ENCODE measurements at places on chromosomes 13 and 19.

- DNase-seq, result no peak
Observed at GRCh38 chr13:53010374-53011105, 18.1 kb upstream of the OLFM4 start.

- DNase-seq, result no peak
Observed at GRCh38 chr13:59444210-59444857, 719.4 kb downstream of the DIAPH3 start.

DNA sequence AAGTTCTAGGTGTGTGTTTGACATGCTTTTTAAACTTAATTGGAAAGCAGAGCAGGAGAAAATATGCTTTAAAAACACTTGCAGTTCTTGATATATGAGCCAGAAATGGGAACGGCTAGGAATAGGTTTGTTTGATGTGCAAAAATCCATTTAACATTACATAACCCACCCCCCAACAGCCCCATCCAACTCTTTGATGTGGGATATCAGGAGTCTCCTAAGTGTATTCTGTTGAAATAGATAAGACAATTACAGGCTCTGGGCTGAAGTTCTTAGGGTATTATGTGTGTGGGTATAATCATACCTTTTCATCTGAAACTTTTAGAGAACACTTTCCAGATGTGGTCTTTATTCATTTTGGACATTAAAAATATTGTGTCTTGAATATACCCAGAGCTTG is 240.4 kb upstream of the CSNK1A1L start:
- no peak for DNase-seq

DNA sequence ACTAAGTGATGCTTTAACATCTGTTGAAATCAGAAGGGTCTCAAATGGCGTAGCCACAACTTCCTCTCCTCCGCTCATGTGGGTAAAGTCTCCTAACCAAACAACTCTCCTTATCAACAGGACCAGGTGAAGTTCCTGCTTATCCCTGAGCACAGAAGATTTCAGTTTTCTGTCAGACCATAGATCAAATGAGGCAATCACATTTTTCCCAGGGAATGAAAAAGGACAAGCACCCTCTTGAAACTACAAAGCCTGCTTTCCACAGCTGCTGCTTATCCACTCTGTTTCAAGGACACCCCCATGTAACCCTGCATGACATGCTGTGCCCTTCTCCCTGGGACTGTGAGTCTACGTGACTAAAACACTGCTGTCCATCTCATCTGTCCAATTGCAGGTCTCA is 788.3 kb upstream of the SLITRK5 start:
- DNase-seq, result no peak

- DNase-seq, result no peak
Observed at GRCh38 chr13:28494778-28495537, at the start of gene FLT1. Gene FLT1, minus strand, starts transcription at chr13:28495128. Its CDS starts 285 bp downstream, at chr13:28494843.

GRCh38 chr13:114339857-114340534 is 25.7 kb downstream of the CHAMP1 start:
- DNase-seq, result peak; percentile 65

- DNase-seq, result no peak
Observed at GRCh38 chr19:46481947-46482346, 10.6 kb upstream of the PNMA8A start.

- DNase-seq, result no peak
Observed at GRCh38 chr13:39536906-39537305, 66.1 kb downstream of the LHFPL6 start.

- no peak for DNase-seq
Observed at GRCh38 chr13:87554045-87554444, 117.1 kb upstream of the SLITRK5 start.

- DNase-seq, result no peak
Observed at GRCh38 chr19:11507370-11508078, 1.9 kb upstream of the ZNF653 start.

DNA sequence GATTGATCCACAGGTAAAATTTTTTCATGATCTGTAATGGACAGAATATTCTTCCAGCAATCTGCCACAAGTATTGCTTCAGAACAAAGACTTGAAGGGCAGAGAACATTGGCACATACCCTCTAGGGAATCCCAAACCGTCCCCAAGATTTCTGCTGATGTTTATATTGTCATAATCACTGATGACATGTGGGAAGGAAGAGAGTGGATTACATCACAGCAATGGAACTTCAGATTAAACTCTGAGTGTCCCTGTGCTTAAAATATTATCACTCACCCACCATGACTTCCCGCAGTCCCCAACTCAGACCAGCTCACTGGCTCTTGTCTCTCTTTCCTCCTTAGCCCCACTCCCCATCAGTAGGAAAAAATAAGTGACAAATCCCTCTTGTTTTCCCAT is 8.5 kb upstream of the TPT1 start:
- DNase-seq, result no peak

GRCh38 chr13:30241532-30241931 is 65.8 kb downstream of the KATNAL1 start:
- no peak for DNase-seq

DNA sequence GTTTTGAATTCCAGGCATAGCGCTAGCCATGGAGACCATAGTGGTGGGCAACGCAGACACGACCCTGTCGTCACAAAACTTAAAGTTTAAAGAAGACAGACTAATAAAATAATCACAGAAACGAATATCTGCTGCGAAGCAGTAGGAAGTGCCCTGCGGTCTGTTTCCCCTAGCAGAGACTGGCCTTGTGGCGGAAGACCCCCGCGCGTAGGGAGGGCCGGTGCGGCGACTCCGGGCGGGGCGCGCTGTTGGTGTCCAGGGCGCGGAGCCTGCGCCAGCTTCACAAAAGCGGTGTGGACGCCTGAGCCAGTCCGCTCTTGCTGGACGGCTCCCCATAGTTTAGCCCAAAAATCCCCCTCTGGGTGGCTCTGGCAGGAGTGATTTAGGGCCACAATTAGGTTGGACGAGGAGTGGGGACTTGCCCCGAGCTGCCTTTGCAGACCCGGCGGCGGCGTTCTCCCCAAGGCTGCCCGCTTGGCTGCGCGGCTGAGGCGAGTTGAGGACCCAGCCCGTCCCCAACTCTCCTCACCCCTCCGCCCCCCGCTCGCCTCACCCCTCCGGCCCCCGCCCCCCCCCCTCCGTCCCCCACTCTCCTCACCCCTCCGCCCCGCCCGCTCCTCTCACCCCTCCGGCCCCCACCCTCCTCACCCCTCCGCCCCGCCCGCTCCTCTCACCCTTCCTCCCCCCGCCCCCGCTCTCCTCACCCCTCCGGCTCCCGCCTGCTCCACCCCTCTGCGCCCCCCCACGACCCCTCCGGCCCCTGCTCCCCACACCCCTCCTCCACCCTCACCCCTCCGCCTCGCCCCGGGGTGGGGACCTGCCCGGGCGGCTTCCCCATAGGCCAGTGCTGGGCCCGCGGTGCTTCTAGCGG is 14.2 kb upstream of the LATS2 start:
- DNase-seq, result no peak

- no peak for DNase-seq
Observed at GRCh38 chr19:42657556-42657955, 62.8 kb upstream of the CEACAM8 start.

DNA sequence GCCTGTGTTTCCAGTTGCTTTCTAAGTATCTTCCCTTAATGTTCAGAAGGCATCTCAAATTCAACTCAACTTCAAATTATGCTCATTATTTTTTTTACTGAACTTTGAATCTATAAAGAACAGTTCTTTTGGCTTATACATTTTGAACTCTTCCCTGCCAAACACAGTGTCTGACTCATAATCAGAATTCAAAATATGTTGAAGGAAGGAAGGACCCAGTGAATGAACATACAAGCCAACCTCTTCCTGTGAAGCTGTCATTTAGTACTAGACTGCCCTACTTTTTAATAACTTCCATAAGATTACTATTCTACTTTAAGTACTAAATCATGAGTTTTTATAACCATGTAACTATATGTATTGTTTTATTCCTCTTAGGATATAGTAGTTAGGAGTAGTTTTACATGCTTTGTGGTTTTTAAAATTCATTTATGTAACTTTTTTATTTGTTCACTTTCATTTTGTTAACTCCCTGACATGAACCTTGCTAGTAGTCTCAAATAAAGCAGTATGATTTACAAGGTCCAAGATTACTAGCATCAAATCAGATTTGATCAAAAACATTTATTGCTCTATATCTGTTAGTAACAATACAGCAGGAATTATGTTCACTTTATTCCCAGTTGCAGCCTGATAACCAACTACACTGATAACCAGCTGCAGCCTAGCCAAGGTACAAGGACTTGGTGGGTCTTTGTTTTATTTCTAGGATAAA is 6.4 kb downstream of the NUDT15 start:
- no peak for DNase-seq

- DNase-seq, result no peak
Observed at GRCh38 chr13:113364901-113365582, 1.1 kb upstream of the GRTP1 start.

DNA sequence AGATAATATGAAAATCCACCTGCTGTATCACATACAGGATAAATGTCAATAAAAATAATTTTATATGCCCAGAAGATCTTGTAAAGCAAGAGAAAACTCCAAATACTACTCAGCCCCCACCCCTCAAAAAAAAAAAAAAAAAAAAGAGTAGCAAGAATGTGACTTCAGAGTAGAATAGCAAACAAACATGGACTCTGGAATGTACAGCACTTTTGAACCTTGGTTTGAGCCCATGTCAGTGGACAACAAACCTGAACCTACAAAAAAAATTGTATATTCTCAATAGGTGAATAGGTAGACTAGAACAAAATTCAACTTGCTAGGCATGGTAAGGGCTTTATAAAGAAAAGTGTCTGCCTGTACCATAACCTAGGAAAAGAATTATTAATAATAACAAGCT is 428.0 kb downstream of the SLITRK6 start:
- DNase-seq, result no peak

DNA sequence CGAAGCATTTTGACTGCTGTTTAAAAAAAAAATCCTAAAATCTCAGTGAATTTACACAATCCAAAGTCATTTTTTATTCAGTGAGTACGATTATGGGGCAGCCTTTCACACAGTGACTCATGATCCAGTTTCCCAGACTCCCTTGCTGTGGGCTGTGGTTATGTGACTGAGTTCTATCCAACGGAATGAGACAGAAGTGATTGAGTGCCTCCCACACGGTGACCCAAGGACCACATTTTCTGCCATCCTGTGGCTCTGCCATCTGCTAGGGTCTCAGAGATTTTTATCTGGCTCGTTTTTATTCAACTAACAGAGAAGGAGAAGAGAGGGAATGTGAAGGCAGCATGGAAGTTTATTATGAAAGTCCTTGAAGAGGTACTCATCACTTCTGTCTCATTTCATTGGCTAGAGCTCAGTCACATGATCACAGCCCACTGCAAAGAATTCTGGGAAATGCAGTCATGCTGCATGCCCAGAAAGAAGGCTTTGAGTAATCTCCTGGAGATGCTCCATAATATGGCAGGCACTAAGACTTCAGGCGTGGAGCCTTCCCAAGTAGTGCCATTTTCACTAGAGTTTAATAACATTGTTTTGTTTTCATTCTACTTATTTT is 999.4 kb downstream of the UQCRFS1 start:
- DNase-seq, result no peak

GRCh38 chr19:10254244-10254643 is 2.2 kb downstream of the MRPL4 start:
- DNase-seq, result no peak

DNA sequence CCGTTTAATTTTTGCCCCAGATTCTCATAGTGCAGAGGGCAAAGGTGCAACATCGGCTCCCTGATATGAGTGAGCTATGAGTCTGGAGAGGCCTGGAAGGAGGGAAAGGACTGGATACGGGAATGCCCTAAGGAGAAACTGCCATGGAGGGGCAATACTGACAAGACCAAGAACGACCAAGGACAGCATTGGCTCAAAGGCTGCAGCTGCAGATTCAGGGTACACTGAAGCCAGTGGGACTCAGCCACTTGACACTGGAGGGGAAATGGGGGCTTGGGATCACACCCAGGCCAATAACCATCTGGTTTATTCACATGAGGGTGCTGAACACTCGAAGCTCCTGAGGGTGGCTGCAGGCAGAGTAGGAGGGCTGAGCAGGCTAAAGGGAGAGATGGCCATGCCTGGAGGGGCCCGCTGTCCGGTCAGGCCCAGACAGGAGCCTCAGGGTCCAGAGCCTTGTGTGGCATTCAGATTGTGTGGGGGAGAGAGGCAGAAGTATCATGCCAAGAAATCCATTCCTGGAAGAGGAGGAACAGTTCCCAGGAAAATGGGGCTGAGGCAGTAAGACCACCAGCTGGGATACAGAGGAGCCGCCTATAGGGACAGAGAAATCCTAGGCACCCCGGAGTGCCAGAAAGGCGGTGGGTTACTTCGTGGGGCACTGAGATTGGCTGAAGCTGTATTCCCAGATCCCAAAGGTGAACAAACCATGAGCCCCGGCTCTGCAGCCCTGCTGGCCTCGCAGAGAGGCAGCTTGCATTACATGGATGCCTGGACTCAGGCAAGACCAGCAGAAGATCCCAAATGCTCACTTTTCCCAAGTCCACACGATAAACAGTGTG is 20.7 kb downstream of the COL4A1 start:
- no peak for DNase-seq

DNA sequence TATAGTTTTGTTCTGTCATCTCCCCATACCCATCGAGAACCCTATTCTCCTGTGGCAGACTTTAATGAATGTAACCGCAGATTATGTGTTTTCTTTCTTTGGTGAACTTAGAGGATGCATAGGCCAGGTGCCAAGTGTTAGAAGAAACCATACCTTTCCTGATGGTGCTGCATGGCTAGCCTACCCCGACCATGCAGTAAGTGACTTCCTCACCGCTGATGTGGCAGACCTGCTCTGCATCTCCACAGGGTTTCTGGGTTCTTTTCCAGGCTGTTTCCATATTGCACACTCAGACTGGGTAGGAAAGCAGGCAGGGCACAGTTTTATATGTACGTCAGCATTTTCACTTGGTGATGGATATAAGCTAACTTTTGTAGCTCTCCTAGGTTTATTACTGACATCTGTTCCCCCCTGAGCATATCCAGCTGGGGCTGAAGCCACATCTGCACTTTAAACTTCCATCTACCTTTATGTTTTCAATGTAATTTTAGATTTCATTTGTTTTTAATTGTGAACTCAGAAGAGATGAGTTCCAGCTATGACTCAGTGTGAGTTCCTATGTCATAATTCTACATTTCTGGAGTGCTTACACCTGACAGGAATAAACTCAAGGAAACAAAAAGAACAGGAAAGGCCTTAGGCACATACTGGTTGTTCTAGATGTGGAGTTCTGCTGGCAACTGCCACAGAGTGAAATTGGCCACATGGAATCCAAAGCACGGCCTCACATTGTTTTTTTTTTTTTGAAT is 42.3 kb downstream of the LRCH1 start:
- no peak for DNase-seq

DNA sequence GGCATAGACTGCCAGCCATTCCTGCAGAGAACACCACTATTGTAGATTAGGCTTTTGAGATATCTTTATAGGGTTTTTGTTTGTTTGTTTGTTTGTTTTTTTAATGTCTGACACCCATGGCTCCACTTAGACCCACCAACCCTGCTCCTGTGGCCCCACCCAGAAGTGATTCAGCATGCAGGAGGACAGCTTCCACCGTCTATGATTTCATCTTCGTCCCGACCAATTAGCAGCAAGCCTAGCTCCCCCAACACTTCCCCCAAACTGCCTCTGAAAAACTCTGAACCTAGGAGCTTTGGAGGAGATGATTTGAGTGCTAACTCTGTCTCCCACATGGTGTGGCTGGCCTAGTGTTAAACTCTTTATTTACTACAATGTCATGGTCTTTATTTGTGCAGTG is 108.3 kb upstream of the RXFP2 start:
- no peak for DNase-seq

Measured in CD4-positive, alpha-beta T cell treated with Interleukin-2 at 100 ng/mL for 4 hours (primary cell).